ENCODE measurements at places on chromosomes 11 and 22.

GRCh38 chr11:27600656-27601055, 94.1 kb upstream of the LIN7C start:
- no peak for DNase-seq

DNA sequence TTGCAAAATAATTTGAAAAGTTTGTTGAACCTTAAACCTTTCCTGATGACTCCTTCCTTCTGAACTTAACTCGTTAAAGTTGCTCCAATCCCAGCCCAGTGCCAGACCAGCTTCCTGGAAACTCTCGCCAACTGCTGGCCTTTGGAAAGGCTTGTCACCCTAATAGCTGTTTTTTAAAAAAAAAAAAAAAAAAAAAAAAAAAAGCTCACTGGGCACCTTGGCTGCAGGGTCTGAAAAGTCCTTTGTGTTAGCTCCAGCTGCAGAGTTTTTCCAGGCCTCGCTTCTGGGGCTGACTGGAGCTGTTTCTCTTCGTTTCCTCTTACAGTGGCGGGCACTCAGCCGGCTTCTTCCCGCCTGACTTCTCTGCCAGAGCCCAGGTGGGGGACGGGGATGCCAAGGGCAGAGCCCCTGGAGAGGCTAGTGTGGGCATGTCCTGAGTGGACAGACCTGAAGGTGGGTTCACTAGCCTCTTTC, 25.1 kb downstream of the KCNQ1OT1 start:
- DNase-seq, result no peak

DNA sequence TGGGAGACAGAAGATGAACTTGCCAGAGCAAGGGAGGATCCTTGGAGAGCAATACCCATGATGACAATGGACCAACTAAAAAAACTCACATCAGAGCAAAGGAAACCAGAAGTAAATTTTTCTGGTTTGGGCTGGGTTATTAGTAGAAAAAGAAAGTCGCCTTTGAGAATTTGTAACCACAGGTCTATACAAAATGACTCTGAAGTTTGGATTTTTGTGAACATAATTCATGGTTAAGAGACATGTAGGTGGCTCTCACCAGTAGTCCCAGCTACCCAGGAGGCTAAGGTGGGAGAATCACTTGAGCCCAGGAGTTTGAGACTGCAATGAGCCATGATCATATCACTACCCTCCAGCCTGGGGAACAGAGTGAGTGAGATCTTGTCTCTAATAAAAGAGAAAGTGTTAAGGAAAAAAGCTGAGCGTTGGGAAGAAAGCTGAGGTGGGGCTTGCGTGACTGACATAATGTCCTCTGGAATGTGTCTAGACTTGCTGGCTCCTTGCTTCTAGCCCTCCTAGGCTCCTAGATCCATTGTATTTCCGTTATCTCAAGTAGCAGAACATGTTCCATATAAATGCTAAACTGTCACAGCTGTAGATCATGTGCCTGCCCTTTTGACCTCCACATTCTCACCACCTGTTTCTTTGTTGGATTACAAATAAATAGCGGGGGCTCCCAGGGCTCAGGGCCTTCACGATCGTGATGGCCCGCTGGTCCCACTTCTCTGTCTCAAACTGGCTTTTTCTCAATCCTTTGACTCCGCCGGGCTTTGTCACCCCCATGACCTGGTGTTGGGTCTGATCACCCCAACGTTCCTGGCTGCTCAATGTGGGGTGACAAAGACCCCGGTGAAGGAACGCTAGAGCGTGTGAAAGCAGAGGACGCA, 56.2 kb upstream of the SC5D start:
- no peak for DNase-seq

DNA sequence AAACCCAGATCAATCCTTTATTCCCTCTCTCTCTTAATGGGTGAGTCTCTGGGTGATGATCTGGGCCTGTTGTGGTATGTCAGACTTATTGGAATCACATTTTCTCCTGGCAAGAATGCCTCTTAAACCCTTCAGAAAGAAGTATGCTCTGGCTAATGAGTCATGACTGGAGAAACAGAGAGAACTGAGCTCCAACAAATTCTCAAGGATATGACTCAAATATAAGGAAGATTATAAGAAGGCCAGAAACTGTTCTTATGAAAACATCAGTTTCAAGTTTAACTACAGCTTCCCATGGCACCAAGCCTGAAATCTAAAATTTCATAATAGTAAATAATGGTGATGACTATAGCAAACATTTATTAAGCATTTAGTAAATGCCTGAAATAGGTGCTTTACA, 83.9 kb downstream of the OR5AK2 start:
- DNase-seq, result no peak

DNA sequence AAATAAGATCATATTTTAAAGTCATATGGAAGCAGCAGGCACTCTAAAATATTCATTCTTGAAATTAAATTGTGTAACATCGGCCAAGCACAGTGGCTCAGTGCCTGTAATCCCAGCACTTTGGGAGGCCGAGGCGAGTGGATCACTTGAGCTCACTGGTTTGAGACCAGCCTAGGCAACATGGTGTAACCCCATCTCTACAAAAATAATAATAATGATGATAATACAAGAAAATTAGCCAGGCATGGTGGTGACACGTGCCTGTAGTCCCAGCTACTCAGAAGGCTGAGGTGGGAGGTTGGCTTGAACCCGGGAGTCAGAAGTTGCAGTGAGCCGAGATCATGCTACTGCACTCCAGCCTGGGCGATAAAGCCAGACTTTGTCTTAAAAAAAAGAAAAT, 77.4 kb downstream of the TRIM29 start:
- DNase-seq, result no peak

- DNase-seq, result no peak
These were observed 22.5 kb upstream of the DAGLA start for GRCh38 chr11:61657566-61658290.

DNA sequence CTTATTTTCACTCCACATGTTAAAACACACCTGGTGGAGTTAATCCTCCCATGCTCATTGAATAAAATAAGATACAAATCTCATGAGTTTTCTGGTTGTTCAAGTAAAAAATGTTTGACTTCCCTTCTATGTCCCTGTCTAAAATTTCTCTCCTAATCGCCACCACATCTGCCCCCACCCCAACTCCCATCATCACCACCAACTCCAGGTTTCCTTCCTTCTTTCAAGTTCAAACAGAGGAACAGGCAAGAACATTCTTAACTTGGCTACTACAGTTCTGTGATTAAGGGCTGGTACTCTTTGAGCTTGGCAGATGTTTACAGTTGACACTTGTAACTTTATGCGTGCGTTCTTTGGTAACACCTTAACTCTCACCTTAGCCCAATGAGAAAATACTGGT, 9.1 kb upstream of the PSMA1 start:
- no peak for DNase-seq

- DNase-seq, result no peak
These were observed 18.7 kb upstream of the BDNF start for GRCh38 chr11:27718863-27719545.

GRCh38 chr11:111299101-111300026, 1.0 kb downstream of the POU2AF3 start:
- DNase-seq, result no peak

DNA sequence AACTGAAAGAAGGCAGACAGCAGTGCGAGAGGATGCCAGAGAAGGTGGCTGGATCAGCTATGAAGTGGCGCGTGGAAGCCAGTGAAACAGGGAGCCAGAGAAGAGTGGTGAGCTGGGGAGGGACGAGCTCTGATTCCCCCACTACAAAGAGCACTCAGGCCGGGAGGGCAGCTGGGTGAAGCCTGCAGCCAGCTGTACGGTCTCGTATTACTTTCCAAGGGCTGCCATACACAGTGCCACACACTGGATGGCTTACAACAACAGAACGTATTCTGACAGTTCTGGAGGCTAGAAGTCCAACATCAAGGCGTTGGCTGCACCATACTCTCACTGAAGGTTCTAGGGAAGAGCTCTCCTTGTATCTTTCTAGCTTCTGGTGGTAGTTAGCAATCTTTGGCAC, 47.1 kb upstream of the WNT11 start:
- no peak for DNase-seq

DNA sequence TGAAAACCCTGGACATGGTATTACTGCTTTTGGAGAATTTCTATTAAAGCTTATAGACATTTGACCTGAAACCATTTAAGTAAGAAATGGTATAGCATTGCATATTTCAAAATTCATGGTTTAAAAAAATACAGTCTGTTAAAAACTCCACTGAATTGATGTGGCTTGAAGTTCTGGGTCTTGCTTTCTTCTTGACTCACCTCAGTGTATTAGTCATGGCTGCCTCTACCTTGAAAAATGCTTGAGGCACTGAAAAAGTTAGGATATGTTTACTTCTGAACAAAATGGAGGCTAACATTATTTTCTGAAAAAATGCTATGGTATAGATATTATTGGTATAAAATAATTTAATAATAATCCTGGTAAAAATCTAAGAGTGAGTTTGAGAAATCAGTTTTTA, 349.2 kb downstream of the AASDHPPT start:
- DNase-seq, result no peak
